ENCODE measurements at places on chromosomes 2 and 18.

- DNase-seq: no peak
These were observed 41.4 kb upstream of the EML4 start for GRCh38 chr2:42127425-42128424.

DNA sequence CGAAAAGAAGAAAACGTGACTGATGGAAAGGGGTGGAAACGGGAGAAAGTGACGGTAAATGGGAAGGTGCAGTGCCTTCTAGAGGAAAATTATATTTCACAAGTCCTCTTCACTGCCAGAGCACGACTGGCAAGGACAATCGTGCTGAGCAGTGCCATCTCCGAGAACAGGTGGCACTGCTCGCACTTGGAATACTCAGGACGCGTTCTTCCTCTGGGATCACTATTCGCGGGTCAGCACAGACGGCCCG, 364 bp downstream of the STAT1 start:
- no peak for DNase-seq

GRCh38 chr2:1607971-1608688, 136.2 kb downstream of the PXDN start:
- DNase-seq: no peak

- DNase-seq: no peak
These were observed 13.8 kb upstream of the SLC25A52 start for GRCh38 chr18:31774477-31774785.

GRCh38 chr18:76451396-76452331, 43.4 kb downstream of the ZNF516 start:
- peak; percentile 51 for DNase-seq

- DNase-seq: no peak
These were observed 116.4 kb upstream of the PPP1CB start for GRCh38 chr2:28635191-28635611.

DNA sequence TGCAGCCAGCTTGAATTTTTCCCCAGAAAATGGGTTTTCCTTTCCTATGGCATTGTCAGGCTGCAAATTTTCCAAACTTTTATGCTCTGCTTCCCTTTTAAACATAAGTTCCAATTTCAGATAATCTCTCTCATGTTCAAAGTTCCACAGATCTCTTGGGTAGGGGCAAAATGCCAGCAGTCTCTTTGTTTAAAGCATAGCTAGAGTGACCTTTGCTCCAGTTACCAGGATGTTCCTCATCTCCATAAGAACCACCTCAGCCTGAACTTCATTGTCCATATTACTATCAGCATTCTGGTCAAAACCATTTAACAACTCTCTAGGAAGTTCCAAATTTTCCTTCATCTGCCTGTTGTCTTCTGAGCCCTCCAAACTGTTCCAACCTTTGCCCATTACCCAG, 68.3 kb downstream of the SGPP2 start:
- no peak for DNase-seq

GRCh38 chr2:143334837-143335236, 205.6 kb downstream of the ARHGAP15 start:
- DNase-seq: no peak

GRCh38 chr2:98926601-98927000, 9.4 kb downstream of the CRACDL start:
- no peak for DNase-seq

- peak; percentile 48 for DNase-seq
These were observed 960.2 kb downstream of the CNTNAP5 start for GRCh38 chr2:124985270-124985669.

GRCh38 chr2:20812779-20813178, 10.1 kb downstream of the LDAH start:
- DNase-seq: no peak

DNA sequence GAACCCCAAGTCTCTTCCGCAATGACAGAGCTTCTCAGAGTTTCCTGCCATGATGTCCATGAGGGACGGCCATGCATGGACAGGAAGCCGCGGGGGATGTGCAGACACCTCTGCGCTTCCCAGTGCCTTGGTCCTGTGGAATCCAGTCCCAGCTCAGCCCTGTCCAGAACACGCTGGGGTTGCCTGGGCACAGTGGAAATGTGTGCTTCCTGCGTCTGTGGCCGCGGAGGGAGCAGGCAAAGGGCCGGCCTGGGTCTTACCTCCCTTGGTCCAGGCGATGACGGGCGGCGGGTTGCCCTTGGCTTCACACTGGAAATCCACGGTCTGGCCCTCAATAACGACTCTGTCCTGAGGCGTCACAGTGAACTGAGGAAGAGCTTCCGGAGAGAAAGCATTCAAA, 79.6 kb downstream of the PXDN start:
- DNase-seq: peak; percentile 39

- DNase-seq: peak; percentile 87
These were observed 28.7 kb downstream of the IGFBP5 start for GRCh38 chr2:216666461-216667233.
